ENCODE measurements at places on chromosomes 6 and 20. TPM values are rescaled to one million over a fixed set of nuclear protein-coding genes. Genes with fewer than 3 reads are reported as not detected.

LRRN4 gene
- total RNA-seq = 0.08 TPM

DNA sequence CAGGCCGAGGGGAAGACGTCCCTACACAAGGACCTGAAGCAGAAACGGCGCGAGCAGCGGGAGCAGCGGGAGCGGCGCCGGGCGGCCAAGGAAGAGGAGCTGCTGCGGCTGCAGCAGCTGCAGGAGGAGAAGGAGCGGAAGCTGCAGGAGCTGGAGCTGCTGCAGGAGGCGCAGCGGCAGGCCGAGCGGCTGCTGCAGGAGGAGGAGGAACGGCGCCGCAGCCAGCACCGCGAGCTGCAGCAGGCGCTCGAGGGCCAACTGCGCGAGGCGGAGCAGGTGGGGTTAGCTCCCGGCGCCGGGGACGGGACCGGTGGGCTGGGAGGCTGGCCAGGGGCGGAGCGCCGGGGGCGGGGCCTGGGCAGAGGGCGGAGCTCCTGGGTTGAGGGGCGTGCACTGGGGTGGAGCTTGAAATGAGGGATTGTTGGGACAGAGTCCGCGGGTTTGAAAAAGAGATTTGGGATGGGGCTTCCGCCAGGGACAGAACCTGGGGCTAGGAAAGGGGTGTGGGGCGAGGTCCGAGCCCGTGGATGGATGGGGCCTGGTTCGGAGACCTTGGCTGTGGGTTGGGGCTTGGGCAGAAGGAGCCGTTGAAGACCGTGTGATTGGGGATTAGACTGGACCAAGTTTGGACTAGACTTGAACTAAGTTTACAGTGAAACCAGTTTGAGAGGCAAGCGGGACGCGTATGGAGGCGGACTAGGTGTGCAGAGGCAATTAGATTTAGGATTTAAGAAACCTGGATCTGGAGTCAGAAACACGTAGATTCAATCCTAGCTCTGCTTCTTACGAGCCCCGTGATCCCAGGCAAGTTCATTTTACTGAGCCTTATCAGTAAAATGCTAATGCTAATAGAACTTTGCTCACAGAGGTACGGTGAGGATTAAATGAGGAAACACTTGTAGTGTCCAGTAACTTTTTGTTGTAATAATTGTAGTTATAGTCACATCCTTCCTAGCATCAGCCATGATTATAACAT, 20.9 kb downstream of the DEF6 start:
- peak; percentile 83 for DNase-seq

NOX3 gene
- not detected for total RNA-seq

CTCFL gene
- total RNA-seq = not detected

- peak; percentile 12 for DNase-seq
Observed at GRCh38 chr20:63968136-63968927, 1.4 kb downstream of the ZNF512B start.

DNA sequence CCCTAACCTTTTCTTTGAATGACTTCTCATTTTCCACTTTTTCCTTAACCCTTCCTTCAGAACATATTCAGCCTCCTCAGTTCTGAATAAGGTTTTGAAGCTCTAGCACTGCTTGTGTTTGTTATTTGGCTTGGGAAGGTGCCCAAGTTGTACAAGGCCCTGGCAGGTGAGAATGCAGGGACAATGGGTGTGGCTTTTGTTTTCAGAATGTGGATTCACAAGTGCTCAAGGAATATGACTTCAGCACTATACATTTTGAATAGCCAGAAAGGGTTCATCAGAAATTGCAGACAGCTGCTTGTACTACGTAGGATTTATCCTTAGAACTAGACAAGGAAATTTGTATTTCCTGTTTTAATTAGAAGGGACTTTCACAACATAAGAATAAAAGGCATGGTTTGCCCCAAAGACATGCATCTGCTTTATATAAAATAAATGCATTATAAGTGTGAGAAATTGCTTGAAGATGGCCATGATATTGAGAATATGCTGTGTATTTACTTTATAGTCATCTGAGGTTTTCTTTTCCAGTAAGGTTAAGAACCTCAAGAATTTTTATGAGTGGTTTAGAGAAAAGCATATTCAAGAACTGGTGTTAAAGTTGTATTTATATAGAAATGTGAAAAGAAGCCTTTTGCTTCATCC, 29.3 kb upstream of the PRDM1 start:
- no peak for DNase-seq

DNA sequence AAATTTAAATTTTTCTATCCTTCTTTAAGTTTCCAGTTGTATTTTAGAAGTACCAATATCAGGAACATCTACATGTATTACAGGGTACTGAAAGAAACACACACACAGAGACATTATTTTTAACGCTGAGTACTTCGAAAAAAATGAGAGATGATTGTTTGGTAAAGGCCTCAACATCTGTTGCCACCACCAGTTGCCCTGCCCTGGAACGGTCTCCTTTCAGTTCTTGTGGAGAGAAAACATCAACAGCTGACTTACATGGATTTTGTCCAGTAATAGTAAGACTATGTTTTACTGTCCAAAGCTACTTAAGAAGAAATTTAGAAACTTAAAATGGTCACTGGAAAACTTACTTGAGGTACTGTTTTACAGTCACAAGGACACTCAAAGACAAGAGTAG, 16.7 kb downstream of the HMGCLL1 start:
- DNase-seq = peak; percentile 17

TM9SF4 gene
- total RNA-seq = 27.0 TPM

GRCh38 chr6:125250511-125250910, 51.3 kb downstream of the HDDC2 start:
- no peak for DNase-seq

DNA sequence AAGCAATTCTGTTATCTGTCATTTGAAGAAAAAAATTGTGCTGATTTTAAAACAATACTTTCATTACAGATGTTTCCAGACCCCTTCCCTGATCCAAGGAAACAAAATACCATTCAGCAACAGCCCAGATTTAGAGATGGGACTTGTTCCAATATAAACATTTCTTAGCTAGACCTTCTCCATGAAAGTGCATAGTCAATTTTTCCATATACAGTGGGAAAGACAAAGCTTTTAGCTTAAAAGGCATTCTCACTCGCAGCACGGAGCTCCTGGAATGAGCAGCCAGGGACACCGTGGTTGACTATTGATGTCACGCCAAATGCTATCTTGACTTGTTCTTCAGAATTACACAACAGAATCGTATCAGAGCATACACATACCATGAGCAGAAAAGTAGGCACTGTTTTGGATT, 21.5 kb downstream of the LAMA4 start:
- DNase-seq = peak; percentile 29

GRCh38 chr20:19723051-19723450, 35.0 kb upstream of the RIN2 start:
- DNase-seq = no peak

PTK6 gene
- total RNA-seq = not detected

GRCh38 chr6:139568151-139568955, 193.9 kb upstream of the CITED2 start:
- no peak for DNase-seq

DNA sequence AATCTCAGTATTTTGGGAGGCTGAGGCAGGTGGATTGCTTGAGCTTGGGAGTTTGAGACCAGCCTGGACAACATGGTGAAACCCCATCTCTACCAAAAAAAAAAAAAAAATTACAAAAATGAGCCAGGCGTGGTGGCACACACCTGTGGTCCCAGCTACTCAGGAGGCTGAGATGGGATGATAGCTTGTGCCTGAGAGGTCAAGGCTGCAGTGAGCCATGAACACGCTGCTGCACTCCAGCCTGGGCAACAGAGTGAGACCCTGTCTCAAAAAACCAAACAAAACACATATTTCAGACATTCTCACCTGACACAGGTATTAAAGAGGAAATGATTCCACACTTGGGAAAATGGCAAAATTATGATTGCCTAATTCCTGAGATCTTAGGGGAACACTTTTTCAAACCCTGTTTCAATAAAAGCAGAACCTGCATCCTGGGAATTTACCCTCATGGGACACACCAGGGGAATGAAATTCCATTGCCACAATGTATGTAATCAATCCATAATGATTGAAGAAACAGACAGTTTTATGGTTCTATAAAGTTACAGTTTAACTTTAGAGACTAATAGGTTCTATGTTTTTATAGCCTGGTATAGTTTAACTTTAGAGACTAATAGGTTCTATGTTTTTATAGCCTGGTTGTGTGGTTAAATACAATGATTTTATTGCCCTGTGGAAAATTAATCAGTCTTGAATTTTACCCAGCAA, 29.6 kb upstream of the DNAAF9 start:
- DNase-seq = no peak

- no peak for DNase-seq
Observed at GRCh38 chr6:122472022-122472340, 374 bp upstream of the SERINC1 start.

CBFA2T2 gene
- total RNA-seq = 10.7 TPM

DNA sequence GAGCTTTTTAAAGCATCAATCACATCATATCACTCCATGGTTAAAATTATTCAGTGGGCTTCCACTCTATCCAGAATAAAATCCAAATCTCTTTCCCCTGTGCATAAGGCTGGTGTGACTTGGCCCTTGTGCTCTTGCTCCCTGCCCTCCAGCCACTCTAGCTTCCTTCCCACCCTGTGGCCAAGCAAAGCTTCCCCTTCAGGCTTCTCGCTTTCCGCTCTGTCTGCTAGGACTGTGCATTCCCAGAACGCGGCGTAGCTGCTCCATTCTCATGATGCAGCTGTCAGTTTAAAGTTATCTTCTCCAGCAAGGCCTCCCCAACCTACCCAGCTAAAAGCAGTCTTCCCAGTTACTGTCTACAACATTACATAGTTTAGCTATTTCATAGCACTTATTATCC, 19.4 kb upstream of the KCNK16 start:
- DNase-seq = no peak

GRCh38 chr6:42009844-42010184, 40.5 kb upstream of the TAF8 start:
- no peak for DNase-seq

- no peak for DNase-seq
Observed at GRCh38 chr20:38135651-38136420, 29.2 kb downstream of the TGM2 start.

PRPH2 gene
- 0.63 TPM for total RNA-seq

TNF gene
- total RNA-seq = 0.47 TPM

DNA sequence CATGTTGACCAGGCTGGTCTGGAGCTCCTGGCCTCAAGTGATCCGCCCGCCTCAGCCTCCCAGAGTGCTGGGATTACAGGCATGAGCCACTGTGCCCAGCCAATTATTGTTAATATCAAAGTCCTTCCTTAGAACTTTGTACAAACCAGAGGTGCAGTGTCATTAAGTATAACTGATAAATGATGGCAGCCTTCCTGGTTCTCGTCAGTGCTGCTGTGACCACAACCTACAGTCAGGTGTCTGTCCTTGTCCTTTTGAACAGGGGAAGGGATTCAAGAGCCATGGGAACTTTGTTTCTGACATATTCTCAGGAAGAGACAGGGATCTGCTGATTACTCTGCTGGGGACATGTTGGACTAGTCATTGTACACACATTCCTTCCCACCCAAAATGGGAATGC, 103.2 kb upstream of the TIAM2 start:
- no peak for DNase-seq

GRCh38 chr20:13006825-13007224, 1.9 kb upstream of the SPTLC3 start:
- no peak for DNase-seq

All from left ventricle myocardium inferior (tissue), 1 donor.